ENCODE measurements at places on chromosomes 1 and 21. TPM values are rescaled to one million over a fixed set of nuclear protein-coding genes. Genes with fewer than 3 reads are reported as not detected.

The GLIS1 gene
- 0.28 TPM for total RNA-seq

The LCE1E gene
- total RNA-seq: not detected

The COL8A2 gene
- total RNA-seq: 0.54 TPM

GRCh38 chr1:30437059-30437576 is 286.3 kb downstream of the MATN1 start:
- DNase-seq: no peak

DNA sequence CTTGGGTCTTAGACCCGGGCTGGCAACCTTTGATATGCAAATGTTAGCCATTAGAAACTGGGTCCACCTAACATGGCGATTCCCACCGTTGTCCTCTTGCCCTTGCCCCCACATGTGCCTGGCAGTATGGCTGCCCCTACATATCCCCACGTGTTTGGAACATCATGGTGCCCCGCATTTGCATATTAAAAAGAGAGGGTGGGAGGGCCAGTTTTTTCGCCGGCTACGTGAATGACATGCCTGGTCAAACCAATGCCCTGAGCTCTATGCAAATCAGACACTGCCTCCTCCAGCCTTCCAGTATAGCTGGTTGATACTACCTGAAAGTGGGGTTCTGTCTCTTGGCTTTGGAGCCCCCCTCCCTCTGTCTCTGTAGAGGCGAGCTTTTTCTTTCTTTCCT is 133.0 kb downstream of the CDC42BPA start:
- no peak for DNase-seq

DNA sequence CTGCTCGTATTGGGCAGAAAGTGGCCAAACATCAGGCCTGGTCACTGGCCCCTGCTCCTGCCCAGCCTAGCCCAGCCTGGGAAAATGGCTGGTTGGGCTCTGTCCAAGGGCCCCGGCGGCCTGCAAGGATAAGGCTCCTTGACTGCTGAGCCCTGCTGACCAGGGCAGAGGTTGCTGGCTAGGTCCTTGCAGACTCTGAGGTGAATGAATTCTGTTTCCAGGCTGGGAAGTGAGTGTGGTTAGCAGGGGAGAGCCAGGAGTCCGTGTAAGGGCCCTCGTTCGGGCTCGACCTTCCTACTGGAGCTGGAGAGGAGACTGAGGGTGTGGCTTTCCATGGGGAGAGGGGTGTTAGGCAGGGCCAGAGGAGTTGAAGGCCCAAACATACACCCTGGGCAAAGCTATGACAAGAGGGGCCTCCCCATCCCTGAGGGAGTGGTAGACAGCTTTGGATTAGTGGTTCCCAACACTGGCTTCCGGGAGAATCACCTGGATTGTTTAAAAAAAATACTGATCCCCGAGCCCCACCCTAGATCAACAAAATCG is 20.6 kb downstream of the CSF1 start:
- peak; percentile 77 for DNase-seq

DNA sequence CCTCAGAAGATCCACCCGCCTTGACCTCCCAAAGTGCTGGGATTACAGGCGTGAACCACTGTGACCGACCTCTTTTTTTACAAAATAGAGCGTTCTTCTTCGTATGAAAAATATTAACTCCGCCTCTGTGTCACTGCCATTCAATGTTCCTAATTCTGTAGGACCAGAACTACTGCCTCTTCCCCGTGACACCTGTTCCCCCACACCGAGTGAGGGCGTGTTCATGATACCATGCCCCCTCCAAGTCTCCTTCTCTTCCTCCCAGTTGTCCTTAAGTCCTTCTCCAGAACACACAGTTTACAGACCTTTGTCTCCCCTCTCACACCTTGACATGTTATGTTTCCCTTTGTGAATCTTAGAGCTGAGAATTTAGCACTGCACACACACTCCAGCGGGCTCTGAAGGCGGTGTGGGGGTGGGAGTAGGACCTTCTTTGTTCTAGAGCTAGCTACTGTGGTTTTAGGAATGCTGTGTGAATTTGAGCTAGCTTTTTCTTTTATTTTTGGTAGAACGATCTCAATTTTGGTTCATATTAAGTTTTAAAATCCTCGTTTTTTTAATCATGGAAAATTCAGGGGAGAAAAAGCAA is 82.4 kb upstream of the LPGAT1 start:
- DNase-seq: no peak

DNA sequence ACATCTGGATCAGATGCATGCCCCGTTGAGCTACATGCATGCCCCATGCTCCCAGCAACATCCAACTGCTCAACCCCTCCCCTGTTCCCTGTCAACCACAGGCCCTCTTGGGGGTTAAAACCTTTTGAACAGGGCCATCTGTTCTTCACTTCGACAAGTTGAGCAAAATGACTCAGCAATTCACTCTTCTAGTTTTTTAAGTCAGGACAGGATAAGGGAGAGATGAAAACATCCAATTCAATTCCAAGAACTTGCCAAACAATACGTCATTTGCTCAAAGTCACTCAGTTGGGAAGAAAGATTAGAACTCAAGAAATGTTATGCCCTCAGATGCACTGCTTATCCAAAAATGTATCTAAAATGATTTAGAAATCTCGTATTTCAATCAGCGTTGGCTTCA is 46.1 kb upstream of the MTF2 start:
- DNase-seq: no peak

DNA sequence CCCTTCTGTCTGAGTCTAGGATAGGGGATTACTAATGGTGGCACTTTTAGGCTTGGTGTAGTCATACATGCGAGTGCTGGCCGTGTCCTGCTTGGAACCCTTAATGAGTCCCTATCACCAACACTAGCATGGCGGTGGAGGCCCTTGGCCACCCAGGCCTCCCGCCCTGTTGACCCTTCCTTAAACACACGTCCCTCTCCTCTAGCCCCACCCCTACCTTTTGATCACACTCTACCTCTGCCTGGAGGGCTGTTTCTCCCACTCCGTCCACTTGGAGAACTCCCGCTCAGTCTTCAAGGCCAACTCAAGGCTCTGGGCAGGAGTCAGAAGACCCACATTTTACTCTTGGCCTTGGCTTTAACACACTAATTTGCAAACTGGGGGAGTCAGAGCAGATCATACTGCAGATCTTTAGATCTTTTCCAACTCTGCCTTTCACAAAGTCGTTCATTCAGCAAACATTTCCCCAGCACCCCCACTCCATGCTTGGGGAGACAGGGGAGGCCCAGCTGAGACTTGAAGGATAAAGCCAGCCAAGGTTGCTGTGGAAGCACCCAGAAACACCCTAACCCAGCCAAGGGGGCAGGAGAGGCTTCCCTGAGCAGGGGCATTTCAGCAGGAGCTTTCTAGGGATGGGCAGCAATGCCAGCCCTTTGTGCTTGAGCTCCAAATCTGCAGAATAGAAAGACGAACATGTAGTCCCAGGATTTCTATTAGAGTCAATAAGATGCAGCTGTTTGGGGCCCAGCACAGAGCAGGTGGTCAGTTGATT is 1.9 kb downstream of the PODN start:
- DNase-seq: no peak

DNA sequence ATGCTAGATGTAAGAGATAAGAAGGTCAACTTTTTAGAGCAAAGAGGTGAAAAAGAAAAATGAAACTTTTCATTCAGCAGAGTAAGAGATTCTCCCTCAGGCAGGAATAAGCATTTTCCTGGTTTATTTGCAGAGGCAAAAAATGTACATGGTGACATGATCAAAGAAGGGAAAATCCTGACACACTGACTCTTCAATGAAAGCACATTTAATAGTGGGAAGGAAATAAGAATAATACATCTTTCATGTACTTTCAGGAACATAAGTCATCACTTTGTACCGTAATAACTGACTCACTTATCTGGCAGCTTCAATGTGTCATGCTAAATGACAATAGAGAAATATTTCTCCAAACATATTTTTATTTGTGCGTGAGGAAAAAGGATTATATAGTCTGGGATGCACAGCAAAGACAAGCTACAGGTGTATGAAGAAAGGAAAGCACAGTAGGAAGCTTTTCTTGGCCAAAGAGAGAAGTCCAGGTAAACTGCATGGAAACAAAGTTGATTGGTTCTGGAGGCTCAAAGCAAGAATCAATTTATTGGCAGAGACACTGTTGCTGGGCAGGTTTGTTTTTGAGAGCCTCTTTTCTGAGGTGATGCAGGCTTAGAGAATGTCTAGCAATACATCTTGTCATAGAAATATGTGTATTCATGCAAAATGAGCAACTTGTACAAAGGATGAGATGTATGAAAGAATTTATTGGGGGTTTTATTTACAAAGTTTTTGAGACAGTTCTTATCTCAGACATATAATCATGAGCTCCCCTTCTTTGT is 1409.0 kb downstream of the PLA2G4A start:
- DNase-seq: peak; percentile 59
